ENCODE measurements at places on chromosomes 16 and 17. TPM values are rescaled to one million over a fixed set of nuclear protein-coding genes. Genes with fewer than 3 reads are reported as not detected.

The NUPR1 gene
- 0.03 TPM for total RNA-seq

The CCDC137 gene
- total RNA-seq, result 27.8 TPM

The IFI35 gene
- 0.96 TPM for total RNA-seq

The MYH1 gene
- not detected for total RNA-seq

The GNGT2 gene
- not detected for total RNA-seq

The HEATR9 gene
- total RNA-seq, result not detected

The ASGR1 gene
- 3.1 TPM for total RNA-seq

DNA sequence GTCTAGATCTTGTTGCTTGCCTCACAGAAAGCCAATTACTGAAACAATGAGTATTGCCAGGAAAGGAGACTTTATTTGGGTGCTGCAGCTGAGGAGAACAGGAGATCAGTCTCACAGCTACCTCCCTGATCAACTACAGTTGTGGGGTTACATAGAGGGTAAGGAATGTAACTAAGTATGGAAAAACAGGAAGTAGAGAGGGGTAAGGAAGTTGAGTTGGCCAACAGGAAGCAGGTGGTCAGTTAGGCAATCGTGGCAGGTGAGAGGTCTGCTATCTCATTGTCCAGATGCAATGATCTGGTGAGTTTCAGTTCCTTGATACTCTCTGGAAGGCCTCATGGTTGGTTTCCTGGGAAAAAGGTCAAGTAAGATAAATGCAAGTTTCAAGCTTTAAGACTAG is 333.1 kb upstream of the GOT2 start:
- DNase-seq, result no peak

DNA sequence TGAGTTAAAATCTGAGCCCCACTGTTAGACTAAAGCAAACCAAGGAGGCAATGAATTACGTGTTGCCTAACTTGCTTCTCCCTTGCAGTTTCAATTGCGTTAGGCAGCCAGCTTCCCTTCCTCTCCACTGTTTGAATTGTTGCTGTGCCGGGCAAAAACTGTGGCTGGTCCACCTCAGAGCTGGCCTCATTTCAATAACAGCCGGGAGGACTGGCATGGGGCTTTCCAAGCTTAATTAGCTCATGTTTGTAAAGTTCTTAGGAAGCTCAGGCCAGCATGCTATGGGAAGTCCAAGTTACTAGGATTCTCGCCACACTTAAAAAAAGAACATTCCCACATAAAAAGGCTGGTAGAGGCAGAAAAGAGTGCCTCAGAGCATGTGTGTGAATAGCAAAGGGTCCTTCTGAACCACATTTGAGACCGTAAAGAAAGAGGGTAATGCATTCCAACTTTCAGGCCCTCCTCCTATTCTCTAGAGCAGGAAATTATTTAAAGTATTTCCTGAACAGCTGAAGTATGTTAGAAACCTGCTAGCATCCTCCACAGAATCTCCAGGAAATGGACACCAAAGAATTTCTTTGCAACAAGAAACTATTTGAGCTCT is 79.0 kb upstream of the SMURF2 start:
- no peak for DNase-seq

DNA sequence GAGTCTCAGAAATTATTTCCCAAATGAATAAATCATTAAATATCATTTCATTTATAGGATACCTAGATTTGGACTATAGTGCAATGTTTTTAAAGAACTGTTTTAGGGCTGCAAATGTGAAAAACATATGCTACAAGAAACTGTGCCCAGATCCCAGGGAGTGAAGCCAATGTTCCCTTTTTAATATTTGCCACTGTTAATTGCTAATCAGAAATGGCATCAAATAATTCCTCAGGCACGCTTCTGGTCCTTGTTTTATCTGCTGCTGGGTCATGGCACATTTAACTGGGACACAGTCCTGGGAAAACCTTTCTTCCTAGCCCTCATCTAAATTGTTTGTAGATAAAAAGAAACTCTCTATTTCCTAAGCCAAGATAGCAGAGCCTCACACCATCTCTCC is 79.3 kb upstream of the CNTNAP4 start:
- no peak for DNase-seq

- no peak for DNase-seq
These were observed 327.9 kb downstream of the HS3ST4 start for GRCh38 chr16:26019381-26020242.

- no peak for DNase-seq
These were observed 34.7 kb upstream of the KCNJ16 start for GRCh38 chr17:70040336-70040735.

DNA sequence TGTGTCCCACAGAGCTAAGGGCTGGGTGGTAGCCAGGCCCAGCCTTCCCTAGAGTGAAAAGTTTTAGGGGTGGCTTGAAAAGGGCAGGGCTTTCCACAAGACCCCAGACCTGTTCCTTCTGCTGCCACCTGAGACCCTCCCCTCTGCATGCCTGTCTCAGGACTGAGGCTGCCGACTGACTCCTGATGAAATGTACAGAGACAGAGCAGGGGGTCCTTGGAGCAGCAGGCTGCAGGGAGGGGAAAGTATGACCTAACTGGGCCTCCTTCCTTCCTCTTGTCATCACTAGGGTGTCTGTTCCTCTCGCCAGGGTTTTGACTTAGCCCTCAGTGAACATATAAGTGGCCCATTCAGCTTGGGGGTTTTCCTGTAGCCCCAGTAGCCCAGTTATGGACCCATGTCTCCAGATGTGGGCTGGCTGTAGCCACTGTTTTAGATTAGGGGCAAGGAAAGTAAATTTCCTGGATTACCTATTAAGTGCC is 14.9 kb upstream of the NFATC3 start:
- DNase-seq, result no peak

DNA sequence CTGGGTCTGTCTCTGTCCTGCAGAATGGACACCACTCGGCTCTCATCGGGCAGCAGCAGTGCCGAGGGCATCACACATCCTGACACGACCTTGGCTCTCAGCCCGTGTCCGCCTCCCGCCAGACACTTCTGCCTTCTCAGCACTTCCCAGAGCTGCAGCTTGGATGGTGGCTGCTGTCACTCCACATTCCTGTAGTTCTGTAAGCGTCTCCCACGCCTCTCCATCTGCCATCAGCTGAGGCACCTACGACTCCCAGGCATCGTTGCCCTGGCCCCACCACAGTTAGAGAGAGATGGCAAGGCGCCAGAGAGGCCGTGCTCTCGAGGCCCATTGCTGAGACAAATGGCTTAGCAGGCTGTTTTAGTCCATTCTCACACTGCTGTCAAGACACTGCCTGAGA is 195.9 kb upstream of the CHMP6 start:
- DNase-seq, result no peak

DNA sequence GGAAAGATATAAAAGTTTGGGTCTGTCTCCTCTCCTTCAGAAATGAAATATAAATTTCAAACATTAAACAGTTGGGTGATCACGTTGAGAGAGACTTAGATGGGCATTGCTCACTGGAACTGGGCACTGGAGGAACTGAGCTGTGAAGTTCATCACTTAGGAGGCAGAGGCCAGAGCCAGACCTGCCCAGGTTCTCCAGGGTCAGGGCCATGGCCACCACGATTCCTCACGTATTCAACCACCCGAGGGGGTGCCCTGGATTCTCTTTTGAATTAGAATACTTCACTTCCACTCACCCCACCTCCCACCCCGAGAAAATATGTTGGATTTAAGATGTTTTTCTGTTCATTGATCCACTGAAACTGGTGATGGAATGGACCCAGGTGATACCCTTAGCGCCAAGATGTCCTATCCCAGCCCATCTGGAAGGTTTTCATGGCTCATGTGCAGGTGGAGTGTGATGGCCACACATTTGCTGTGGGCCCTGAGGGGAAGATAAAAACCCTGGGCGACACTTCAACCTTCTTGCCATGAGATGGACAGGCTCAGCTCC is 6.1 kb downstream of the PRR29 start:
- no peak for DNase-seq

GRCh38 chr17:56983366-56983765 is 5.4 kb downstream of the SCPEP1 start:
- no peak for DNase-seq

- no peak for DNase-seq
These were observed 931.4 kb upstream of the CDH8 start for GRCh38 chr16:62967611-62968010.

- DNase-seq, result no peak
These were observed 3.9 kb upstream of the NLRC5 start for GRCh38 chr16:56985288-56985961.

All from neural progenitor cell (in vitro differentiated cells).